Ureter (tissue), 1 donor: ENCODE measurements at places on chromosomes 12 and 14. TPM values are rescaled to one million over a fixed set of nuclear protein-coding genes. Genes with fewer than 3 reads are reported as not detected.

Gene KCNH5
- total RNA-seq = not detected

DNA sequence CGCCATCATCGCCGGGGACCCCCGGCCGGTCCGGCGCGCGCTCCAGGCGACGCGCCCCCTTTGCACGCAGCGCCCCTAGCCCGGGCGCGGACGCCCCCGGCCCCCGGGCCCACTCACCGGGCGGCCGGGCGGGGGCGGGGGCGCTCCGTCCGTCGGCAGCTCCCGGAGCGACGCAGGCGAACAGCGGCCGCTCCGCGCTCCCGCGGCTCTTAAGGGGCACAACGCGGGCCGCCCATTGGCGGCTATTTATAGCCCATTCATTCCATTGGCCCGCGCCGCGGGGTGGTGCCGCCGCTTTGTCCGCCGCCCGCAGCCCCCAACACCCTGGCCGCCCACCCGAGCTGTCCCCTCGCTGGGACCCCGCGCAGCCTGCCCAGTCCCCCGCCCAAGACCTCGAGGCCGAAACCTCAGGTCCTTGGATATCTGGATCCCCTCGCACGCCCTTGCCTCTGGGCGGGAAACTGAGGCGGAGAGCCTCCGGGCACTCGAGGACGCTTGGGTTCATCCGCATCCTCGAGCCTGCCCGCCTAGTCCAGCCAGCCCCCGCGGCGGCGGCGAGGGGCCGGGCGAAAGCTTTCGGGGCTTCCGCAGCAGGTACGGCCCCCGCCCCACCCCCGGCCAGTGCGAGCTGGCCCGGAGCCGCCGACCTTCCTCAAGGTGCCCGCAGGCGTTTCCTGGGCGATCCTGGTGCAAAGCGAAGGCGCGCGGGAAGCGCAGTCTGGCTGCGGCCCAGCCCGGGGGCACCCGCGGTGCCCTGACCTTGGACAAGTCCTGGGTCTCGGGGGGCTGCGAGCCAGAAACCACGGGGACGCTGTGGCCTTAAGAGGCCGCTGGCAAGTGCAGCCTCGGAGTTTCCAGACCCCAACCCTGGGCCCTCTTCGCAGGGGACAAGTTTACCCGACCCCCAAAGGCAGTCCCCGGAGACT is at the start of gene CKB:
Gene CKB, minus strand, starts transcription at position 182 of the 926 bp plus-strand sequence. CDS start 337 bp downstream, outside the sequence.
- DNase-seq = no peak

DNA sequence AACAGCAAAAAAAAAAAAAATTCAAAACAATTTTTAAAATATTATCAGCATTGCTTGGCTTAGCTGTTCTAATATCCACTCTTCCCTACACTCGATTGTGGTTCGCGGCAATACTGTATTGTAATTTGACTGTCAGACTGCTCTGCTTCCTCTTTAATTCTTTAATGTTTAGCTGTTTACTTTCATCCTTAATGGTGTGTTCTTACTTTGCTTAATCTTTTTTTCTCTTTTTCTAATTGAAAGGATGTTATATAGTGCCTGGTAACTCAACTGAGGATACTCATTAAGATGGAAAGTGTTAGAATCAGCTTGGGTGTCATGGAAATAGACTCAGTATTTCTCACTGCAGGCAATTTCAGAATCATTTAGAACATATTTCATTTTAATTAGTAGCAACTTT is 2.0 kb downstream of the ANO4 start:
- no peak for DNase-seq

DNA sequence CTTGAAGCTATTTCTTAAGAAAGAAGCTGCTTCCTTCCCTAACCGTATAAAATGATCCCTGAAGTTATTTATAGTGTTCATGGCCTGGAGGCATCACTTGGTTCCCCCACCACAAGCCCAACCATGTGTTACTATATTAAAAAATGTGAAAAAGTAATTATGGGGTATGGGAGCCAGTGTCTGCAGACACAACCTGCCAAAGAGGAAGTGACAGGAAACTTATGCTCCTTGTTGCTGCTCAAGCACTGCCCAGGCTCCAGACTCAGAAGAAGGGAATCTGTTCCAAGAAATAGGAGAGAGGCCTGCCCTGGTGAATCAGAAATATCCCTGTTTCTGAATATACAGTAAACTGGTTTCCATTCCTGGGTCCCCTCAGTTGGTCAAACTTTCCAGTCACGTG is 217.2 kb upstream of the BMP4 start:
- no peak for DNase-seq

DNA sequence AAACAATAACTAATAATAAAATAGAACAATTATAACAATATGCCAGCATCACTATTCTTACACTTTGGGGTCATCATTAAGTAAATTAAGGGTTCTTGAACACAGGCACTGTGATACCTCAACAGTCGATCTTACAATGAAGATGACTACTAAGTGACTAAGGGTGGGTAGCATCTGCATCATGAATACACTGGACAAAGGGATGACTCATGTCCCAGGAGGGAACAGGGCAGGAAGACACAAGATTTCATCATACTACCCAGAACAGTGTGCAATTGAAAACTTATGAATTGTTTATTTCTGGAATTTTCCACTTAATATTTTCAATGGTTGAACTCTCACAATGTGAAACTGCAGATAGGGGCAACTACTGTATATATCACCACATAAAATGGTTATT is 19.7 kb downstream of the TSPAN19 start:
- no peak for DNase-seq

DNA sequence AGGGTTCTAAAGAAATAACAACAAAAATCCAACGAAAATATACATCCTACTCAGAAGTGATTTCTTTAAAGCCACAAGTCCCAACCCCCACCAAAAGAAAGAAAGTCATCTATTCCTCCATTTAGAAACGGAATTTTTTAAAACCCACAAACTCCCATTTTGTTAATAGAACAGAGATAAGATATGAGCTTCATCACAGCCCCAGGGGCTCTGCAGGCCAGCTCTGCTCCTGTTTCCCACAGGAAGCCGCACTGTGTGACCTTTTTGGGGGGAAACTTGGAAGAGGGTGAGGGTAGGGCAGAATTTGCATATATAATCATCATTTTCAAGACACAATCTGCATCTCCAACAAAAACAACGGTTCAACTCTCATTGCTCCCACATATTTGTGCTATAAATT is 2.8 kb downstream of the FBXL14 start:
- no peak for DNase-seq

GRCh38 chr14:71753126-71753830 is 179.0 kb upstream of the RGS6 start:
- peak; percentile 86 for DNase-seq

DNA sequence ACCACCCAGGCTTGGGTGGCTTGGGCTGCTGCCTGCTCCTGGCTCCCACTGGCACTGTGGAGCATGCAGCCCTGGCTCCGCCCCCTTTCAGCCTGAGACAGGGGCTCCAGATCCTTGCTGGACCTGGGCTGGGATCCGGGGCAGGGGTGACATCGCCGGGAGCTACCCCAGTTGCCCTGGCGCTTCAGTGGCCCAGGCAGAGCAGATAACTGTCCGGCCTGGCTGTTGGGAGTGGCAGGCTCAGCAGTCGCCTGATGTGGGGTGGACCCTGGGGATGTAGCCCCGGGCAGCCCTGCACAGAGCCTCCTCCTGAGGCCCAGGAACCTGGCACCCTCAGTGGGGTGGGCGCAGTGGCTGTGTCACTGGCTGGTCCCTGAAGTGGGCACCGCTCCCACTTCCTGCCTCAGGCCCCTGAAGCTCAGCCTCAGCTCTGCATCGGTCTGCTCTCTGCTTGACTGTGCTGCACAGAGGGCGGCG is 57.9 kb downstream of the FUT8 start:
- no peak for DNase-seq

Gene SYNE3
- total RNA-seq = 14.4 TPM
